Dermis microvascular lymphatic vessel endothelial cell (primary cell): ENCODE measurements at places on chromosomes 12 and 14.

DNA sequence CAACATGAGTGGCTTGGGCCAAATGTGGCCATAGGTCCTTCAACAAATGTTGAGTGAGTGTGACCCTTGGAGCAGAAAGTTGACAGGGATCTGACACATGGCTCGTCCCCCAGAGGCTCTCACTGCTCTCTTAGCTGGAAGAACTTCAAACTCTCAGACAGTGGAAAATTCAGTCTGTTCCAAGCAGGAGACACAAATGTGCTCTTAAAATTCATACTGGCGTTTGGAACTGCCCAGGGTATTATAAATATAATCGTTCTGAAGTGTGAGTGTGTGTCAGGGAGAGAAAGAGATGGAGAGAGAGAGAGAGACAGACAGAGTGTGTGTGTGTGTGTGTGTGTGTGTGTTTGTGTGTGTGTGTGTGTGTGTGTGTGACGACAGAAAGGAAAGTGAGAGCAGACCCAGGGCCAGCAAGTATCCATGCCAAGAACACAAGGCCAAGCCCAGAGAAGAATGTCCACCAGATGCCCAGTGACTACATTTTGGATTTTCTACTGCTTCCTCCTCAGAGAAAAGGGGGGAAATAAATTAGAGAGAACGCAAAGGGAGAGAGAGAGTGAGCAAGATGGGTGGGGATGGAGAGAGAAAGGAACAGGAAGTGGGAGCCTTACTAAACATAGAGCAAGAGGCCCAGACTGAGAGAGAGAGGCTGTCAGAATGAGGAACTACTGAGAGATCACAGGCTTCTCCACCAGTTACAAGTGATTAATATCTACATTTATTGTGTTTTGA is 193.6 kb upstream of the NUDT4 start:
- no peak for DNase-seq

- no peak for DNase-seq
These were observed 42.7 kb downstream of the C14orf132 start for GRCh38 chr14:96081767-96082400.

GRCh38 chr14:62006116-62006731 is 244.0 kb downstream of the SNAPC1 start:
- no peak for DNase-seq

DNA sequence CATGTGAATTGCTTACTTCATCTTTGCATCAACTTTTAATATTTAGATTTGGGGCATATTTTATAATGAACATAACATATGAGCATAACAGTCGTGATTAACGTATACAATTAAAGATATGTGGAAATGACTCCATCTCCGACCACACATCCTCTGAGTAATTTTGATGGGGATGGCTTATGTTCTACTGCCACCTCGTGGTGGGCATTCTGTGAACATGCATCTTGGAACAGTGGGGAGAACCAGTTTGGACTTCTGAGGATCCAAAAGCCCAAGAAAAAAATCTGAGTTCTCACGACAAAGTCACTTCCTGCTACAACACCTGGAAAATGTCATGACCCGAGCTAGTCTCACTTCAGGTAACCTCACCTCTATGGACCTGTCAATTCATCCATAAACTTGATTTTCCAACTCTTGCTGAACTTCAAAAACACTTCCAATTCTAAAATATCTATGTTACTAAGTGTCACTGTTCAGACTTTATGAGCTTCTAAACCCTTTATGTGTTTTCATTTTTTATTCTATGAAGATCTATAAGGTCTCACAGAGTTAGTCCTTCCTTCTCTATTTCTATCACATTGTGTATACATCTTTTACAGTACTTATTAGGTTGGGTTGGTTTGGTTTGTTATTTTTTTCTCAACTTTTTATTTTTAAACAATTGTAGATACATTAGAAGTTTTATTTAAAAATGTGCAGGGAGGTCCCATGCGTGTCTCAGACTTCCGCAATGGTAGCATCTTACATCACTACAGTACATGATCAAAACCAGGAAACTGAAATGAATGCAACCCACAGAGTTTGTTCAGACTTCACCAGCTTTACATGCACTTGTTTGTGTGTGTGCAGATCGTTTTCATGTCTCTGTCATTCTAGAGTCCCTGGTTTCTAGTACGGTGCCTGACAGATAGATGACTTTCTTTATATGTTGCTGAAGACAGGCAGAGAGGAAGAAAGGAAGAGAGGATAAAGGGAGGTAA is 38.2 kb upstream of the STAB2 start:
- peak; percentile 45 for DNase-seq

DNA sequence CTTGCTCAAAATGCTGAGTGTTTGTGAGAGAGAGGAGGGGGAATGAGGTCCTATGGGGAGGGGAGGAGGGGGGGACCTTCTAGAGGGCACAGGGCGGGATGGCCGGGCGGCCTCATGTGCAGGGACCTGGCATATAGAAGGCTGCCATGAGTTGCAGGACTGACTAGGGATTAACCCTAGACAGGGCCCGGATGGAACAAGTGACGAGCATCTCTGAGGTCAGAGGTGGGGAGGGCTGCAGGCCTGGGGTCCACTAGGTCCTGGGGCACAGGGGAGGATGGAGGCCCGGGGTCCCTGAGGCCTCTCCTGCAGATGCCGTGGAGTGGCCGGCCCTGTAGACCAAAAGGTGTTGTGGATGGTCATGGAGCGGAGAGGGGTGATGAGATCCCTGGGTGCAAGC is 104.0 kb upstream of the EIF5 start:
- DNase-seq = no peak

DNA sequence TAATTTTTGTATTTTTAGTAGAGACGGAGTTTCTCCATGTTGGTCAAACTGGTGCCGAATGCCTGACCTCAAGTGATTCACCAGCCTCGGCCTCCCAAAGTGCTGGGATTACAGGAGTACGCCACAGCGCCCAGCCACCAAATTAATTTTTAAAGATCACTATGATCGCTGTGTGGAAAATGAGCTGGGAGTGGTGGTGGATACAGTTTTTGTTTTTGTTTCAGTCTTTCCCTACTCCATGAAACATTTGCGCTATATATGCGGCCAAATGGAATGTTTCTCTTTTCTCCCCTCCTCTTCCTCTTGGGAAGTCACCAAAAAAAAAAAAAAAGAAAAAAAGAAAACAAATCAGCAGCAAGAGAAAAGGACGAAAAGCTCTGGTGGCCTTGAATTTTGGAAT is 20.8 kb upstream of the P2RX4 start:
- DNase-seq = peak; percentile 73

DNA sequence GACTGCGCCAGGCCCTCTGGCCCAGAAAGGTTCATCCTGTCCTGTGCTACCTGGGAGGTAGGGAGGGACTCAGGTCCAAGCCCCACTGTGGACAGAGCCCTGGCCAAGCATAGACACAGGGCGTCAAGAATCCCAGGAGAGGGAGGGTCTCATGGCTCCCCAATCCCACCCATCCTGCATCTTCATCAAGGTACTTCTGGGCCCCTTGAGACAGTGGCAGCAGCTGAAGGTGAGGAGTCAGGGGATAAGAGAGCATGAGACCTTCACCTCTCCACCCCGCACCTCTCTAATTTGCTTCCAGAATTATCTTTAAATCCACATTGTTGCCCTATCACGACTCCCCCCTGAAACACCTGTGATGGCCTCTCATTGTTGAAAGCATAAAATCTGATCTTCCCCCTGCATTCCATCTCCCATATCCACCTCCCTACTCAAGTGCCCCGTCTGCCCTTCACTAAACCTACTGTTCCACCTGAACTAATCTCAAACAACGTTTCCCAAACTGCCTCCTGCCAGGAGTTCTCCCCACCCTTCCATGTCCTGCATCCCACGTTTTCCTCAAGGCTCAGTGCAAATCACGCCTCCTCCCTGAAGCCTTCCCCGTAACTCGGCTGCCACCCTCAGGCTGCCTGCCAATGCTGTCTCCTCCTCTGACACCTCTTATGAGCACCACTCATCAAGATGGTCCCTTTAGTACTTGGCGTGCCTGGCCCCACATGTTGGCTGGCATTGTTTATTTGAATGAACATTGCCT is 27.1 kb downstream of the KRT18 start:
- peak; percentile 33 for DNase-seq

DNA sequence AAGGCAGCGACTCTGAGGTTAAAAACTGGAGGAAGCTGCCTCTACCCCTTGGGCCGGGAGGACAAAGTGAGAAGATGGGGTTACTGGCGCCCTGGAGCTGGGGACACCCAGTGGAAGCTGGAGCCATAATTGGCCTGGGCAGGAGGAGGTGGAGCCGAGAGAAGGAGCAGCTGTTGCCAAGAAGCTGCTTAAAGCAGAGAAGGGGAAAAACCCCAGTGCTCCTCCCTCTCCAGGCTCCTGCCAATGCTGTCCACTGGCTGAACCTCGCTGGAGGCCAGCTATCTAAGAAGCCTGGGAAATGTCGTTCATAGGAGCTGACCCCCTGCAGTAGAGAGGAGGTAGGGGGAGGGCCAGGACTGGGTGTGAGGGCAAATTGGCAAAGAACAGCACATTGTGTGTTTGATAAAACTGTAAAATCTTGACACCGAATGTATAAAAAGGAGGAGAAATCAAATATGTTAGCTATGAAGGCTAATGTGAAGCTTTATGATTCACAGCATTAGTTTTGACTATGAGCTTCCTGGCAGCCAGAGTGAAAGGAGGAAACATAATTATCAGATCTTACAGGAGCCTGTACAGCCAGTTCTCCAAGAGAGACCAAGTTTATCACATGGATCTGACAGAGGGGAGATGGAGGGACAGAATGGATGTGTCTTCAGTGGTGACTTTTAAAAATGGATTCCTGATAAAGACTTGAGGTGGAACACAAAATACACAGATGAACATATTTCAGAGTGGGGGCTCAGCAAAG is 9.5 kb downstream of the HHIPL1 start:
- peak; percentile 13 for DNase-seq

GRCh38 chr12:13661005-13661887 is 320.2 kb downstream of the GRIN2B start:
- DNase-seq = peak; percentile 10

DNA sequence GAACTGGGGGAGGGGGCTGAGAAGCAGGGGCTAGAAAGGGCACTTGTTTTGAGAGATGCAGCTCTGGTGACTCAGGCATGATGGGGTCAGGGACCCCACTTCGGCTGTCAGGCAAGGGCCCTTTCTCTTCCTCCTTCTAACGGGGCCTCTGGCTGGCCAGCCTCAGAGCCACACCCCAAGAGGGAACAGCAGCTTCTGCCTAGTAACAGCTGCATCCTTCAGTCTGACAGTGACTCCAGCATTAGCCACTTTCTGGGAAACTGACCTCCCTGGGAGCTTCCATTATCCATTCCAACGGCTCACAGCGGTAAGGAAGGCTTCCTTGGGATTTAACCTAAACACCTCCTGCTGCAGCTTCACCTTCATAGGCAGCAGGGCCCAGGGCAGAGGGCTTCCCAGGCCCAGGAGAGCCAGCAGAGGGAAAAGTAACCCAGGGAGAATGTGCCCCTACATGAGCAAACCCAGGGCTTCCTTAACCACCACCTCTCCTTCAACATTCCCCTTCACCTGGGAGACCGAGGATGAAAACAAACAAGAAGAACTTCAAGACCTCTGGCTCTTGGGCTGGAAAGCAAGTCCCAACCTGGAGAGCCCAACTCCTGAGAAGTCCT is 2.7 kb downstream of the NCKAP5L start:
- DNase-seq = no peak

DNA sequence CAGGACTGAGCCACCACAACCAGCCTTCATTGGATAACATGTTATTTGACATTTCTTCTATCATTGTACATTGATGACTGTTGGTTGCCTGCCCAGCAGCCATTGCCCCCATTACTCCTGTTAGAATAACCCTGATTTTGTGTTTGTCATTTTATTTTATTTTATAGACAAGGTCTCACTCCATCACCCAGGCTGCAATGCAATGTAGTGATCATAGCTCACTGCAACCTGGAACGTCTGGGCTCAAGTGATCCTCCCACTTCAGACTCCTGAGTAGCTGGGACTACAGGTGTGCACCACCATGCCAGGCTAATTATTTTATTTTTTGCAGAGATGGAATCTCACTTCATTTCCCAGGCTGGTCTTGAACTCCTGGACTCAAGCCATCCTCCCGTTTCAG is 33.2 kb upstream of the LTA4H start:
- DNase-seq = no peak

DNA sequence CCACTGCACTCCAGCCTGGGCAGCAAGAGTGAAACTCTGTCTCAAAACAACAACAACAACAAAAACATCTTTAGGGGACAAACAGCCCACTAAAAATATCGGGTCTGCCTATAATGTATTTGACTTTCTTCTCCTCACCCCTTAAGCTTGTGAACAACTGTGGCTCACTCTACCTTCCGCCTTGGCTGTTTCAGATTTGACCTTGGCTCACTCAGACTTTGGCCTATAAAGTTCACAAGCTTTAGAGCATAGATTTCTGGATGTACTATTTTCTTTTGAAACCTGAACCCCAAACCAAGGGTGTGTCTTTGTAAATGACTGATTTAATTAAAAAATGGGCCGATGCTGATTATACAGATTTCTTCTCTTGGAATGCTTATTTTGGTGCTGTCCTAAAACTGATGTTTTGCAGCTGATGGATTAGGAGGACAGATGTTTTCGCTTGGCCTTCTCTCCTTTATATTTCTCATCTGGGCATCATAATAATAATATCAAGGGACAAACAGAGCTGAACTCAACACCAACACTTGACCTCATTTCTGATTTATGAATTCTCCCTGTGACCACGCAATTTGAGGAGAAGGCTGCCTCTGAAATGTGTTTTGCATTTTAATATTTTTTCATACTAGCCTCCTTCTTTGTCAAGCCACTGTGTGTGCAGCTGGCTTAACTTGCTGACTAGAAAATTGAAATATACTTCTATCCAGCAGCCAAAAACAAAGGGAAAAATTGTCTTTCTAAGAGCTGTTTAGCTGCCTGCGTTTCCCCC is 40.2 kb upstream of the RASSF3 start:
- DNase-seq = no peak

- DNase-seq = no peak
These were observed 285.3 kb upstream of the KITLG start for GRCh38 chr12:88865537-88865936.

DNA sequence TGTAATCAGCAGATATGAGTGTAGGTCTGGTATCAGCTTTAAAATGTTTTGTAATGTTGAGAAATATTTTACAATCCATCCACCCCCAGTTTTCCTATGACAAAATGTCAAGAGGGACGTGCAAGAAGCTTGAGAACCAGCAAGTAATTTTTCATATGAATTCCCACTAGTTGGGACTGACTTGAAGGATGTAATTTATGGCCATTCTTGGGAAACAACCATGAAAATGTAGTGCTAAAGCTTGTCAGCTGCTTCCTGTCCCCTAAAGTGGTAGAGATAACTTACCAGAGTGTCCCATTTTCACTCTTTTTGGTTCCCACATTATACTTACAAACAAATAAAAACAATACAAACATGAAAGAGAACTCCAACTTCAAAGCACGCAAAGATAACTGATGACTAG is 63.9 kb downstream of the RERG start:
- DNase-seq = no peak

- DNase-seq = no peak
These were observed 397.1 kb upstream of the DCN start for GRCh38 chr12:91579516-91580263.

DNA sequence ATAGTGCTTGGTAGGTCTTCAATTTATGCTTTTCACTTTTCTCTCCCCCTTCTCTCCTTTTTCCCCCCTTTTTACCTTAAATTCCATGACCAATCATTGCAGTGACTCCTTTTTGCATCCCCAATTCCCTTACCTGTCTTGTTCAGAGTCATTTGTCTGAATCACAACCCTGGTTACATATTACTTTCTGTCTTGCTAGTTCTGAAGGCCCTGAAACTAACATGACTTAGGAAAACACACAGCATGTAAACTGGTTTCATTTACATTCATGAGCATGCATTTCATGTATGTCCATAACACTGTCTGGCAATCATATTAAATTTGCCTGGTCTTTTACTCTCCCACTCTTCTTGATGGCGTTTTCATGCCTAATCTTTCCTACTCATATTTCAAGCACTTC is 20.3 kb upstream of the FOXG1 start:
- DNase-seq = no peak

- DNase-seq = no peak
These were observed 184.2 kb downstream of the ESR2 start for GRCh38 chr14:64109819-64110554.
